ENCODE measurements at places on chromosomes 5 and 9.

GRCh38 chr9:13487498-13487897 is 208.0 kb upstream of the MPDZ start:
- DNase-seq: no peak

GRCh38 chr9:135256581-135257354 is 169.3 kb downstream of the OLFM1 start:
- no peak for DNase-seq

DNA sequence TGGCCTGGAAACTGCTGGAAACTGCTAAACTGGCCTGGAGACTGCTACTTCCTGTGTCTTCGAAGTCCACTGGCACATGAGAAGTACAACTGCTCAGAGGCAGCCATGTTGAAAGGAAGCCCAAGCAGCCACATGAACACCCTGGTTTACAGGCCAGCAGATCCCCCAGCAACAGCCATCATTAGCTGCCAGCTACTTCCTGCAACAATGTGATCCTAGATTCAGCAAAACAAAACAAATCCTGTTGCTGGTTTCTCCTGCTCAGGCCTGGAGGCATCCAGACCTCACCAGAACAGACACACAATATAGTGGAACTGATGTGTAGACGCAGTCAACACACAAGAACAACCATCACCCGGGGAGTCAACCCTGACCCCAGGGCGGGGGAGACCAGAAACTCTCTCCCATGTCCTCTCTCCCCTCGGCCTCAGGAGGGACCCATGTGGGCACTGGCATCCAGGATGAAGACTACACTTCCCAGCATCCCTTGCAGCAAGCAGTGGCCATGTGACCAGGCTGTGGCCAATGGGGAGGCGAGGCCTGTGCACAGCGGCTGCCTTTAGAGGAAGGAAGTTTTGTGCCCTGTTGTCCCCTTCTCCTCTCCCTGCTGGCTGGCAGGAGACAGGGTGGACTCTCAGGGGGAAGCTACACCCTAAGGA is 9.2 kb upstream of the LCN15 start:
- DNase-seq: no peak

DNA sequence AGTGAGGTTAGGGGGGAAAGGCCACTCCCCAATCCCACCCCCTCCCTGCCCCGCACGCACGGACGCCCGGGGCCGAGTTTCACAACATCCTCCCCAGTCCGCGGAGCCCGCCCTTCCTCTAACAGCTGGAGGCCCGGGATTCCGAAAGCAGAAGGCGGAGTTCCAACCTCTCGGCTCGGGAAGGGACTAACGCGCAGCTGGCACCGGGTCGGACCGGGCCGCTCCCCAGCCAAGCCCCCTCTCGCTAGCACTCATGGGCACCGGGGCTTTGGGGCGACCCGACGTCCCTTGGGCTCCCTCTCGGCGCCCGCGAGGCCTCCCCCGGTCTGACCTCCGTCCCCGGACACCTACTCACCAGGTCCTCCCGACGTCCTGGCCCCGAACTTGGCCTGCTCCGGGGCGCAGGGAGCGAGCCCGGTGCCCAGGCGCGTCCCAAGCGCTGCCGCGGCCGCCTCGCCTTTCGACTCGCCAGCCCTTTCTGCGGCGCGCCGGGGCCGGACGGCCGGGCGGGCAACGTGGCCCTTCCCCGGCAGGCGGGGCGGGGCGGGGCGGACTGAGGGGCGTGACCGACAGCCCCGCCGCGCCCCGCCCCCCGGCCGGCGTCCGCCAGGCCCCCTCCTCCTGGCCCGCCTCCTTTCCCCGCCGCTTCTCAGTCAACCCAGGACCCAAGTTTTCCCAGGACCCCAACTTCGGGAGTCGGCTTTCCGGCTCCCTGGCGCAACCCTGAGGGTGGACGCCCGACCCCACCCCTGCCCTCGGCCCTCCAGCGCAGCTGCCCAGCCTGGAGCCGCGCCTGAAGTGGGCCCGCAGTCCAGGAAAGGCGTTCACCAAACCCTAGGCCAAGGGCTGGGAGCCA is at the start of gene MGAT1:
MGAT1 (minus strand) TSS at position 482 of the 856 bp plus-strand sequence. CDS start 9,835 bp downstream, outside the sequence.
- DNase-seq: peak; percentile 50

GRCh38 chr9:76697081-76697480 is 67.2 kb upstream of the PCA3 start:
- no peak for DNase-seq

GRCh38 chr9:32463500-32464293 is 62.3 kb downstream of the RIGI start:
- DNase-seq: no peak

DNA sequence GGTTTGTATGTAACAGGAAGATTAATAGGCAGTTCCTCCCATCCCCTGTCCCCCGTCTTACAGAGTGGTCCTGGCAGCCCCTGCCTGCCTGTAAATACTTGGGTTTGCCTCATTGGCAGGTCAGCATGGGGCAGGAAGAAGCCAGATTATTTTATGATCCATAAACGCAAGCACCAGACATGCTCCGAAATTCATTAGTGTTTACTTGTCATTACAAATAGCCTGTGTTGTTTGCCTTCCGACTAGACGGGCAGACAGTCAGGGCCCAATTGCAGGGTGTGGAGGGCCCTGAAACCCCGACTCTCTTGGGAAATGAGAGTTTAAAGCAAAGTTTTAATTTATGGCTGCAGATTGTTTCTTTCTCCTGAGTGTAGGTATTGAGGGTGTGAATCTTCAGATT is 97.2 kb downstream of the RALGPS1 start:
- DNase-seq: no peak

DNA sequence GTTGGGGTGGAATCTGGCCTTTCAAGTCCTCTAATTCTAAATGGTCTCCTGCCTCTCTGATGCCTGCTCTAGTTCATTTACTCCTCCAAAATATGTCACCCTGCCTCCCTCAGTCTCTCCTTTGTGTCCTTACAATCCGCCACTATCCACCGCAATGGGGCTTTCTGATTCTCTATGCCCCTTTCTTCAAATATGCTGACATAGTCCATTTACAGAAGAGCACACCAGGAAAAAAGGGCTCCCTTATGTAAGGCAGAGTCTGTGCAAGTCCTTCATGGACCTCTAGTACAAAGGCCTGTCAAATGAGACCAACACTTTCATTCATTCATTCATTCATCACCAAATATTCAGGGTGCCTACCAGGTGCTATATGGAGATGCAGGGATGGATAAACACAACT is 2.0 kb upstream of the ASTN2 start:
- no peak for DNase-seq

DNA sequence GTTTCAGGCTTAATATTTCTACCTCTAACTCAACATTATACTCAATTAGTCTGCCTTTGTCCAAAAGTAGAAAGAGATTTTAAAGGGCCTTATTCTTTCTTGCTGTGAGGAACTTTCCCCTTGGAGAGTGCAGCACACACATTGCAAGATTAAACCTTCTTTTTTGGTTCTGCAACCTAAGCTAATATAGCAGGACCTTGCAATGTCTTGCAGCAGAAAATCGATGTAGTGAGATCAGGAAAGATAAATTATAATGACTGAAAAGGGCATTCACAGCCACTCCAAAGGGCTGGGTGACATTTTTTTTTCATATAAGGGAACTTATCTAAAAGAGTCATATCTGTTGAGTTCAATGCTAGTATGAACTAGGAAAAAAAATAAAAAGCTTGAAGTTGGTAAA is 422.7 kb upstream of the ADAMTS16 start:
- no peak for DNase-seq

GRCh38 chr9:68726489-68726888 is 21.4 kb downstream of the PIP5K1B start:
- no peak for DNase-seq

DNA sequence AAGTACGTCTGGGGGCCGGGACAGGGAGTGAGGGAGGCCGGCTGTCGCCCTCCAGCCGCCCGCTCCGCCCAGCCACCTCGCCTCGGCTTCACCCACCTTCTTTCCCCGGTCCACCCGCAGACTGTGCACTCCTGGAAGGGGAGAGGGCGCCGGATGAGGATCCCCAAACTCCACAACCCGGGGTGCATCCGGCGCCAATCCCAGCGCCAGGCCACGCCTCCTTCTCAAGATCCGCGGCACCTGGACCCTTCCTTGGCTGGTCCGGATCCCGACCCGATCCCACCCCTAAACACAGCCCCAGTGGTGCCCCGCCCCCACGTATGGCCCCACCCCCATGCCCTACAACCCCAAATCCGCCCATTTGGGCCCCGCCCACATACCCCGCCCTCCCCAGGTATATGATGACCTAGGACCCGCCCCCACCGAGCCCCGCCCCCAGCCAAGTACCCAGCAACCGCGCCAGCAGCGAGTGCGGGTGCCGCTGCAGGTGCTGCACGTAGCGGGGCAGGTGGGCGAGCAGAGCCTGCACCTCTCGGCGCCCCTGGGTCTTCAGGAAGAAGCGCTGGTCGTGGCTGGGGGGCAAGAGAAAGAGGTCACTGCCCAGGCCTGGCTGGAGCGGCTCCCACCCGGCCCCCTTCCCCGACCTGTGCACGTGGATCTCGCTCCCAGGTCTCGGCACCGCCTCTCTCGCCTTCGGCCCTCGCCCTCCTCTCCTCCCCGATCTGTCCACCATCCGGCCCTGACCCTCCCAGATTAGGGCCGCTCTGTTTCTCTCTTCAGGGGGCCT is 3.2 kb downstream of the PIP5KL1 start:
- no peak for DNase-seq

DNA sequence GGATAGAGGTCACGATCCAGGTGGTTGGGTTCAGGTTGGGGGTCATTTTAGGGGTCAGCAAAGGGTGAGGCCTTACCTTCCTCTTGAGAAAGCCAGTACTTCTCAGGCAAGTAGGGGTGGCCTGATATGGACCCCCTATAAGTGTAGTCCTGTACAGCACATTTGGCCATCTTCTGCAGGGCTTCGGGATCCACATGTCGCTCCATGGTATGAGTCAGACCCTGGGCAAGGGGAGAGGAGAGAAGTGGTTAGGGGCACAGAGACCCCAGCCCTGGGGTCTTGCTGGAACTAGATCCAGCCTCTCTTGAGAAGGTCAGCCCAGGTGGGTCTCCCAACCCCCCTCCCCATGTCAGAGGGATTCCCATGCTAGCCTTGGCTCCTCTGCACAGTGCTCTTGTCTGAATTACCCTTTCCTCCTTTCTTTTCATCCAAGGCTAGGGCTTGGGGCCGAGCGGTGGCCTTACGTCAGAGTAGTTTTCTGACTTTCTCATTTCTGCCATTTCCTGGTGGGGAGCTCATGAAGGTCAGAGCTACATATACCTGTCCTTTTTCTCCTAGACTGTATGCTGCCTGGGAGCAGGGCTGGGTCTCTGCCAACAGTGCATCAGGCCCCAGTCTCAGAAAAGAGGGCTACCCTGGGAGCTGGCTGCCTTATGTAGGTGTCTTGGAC is 9.0 kb upstream of the MYORG start:
- no peak for DNase-seq

DNA sequence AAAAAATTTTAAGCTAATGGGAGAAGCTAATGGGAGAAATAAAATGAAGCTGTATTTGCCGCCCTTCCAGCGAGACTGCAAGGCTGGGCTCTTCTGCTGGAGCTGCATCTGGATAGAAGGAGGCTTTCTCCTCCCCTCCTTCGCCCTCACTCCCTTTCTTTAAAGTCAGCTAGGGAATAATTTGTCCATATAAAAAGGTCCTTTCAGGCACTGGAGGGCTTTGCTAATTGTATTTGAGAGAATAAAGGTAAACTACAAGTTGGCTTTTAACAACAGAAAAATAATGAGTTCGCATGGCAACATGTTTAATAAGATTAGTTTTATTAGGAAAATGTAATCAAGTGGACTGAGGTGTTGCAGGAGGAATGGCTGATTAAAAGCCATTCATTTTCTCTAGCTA is 41.3 kb downstream of the NPR3 start:
- DNase-seq: no peak

DNA sequence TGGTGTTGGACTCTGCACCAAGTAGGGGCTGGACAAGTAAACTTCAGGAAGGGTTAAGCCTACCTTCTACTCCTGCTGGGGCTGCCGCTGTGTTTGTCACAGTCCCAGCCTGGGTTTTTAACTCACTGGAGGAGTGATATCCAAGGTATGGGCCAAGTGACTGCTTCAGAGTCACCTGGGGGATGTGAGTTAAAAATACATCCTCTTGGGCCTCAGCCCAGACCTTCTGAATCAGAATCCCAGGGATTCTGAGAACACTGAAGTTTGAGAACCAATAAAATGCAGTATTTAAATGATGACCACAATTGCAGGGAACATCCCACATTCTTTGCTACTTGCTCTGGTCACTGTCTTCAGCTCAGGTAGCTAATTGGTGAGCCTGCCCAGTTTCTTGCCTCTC is 95.1 kb upstream of the DNAH5 start:
- no peak for DNase-seq

- DNase-seq: no peak
These were observed 7.8 kb upstream of the BOD1 start for GRCh38 chr5:173624282-173624681.

GRCh38 chr5:97547999-97548738 is 365.1 kb upstream of the RIOK2 start:
- no peak for DNase-seq

- no peak for DNase-seq
These were observed 211.3 kb upstream of the PRR16 start for GRCh38 chr5:120252839-120253238.

GRCh38 chr5:144206141-144206540 is 35.5 kb downstream of the KCTD16 start:
- DNase-seq: no peak

DNA sequence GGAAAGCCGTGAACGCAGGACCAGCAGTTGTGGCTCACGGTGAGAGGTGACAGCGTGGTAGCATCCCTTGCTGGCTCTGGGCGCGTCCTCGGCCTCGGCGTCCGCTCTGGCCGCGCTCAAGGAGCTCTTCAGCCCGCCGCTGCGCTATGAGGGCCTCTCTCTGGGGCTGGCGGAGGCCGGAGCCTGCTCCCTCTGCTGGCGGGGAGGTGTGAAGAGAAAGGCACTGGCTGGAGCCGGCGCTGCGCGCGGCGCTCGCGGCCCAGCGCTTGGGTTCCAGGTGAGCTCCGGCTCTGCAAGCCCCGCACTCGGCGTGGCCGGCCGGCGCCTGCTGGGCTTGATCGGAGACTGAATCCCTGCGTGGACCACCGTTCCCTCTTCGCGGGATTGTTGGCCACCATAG is 705.6 kb downstream of the SEMA5A start:
- no peak for DNase-seq

DNA sequence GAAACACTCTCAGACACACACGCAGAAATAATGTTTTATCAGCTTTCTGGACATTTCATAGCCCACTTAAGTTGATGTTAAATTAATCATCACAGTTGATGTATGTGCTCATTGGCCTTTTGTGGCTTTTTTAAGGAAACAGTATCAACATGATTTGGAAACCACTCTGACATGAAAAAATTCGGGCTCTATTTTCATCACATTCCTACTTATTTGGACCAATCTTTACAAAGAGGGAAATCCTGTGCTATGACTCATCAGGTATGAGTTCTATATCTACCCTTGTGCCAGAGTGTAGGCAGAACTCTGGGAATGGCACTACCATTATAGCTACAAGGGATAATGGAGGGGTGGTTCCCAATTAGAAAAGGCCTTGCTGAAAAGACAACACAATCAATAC is 388.4 kb upstream of the PTGER4 start:
- no peak for DNase-seq

- DNase-seq: no peak
These were observed 227.0 kb upstream of the ANKRD55 start for GRCh38 chr5:56460195-56460546.

- no peak for DNase-seq
These were observed 15.3 kb downstream of the STOM start for GRCh38 chr9:121354762-121355161.

GRCh38 chr5:124040799-124041198 is 528.8 kb downstream of the CSNK1G3 start:
- DNase-seq: no peak
